Occipital lobe (tissue), 3 donors: ENCODE measurements at places on chromosomes 7 and 10. TPM values are rescaled to one million over a fixed set of nuclear protein-coding genes. Genes with fewer than 3 reads are reported as not detected.

Gene HOXA3
- not detected for total RNA-seq

Gene SCART1
- total RNA-seq, result 0.47 TPM

Gene PAX4
- not detected for total RNA-seq

Gene CYP26C1
- 0.16 TPM for total RNA-seq

Gene UCN3
- total RNA-seq, result not detected

Gene GRID2IP
- 1.2 TPM for total RNA-seq

Gene CRYGN
- not detected for total RNA-seq

Gene SUV39H2
- 30.6 TPM for total RNA-seq

Gene COBL
- 6.4 TPM for total RNA-seq

Gene CYP51A1
- 345 TPM for total RNA-seq

Gene ASB4
- total RNA-seq, result 0.16 TPM

Gene CTAGE8
- total RNA-seq, result not detected

Gene SPDYE2B
- total RNA-seq, result not detected

Gene DYNC1I1
- 182 TPM for total RNA-seq

Gene CCL24
- total RNA-seq, result not detected

Gene FXYD4
- not detected for total RNA-seq

Gene GDF10
- 3.1 TPM for total RNA-seq

Gene GRK5
- total RNA-seq, result 17.3 TPM

Gene RASSF4
- total RNA-seq, result 7.2 TPM

Gene FAM204A
- total RNA-seq, result 53.8 TPM

Gene SPRN
- 6.1 TPM for total RNA-seq

Gene AKR1C8
- 0.78 TPM for total RNA-seq

Gene TES
- 13.4 TPM for total RNA-seq

Gene TDRD1
- under 0.01 TPM for total RNA-seq

Gene TBX20
- total RNA-seq, result not detected

Gene CXCL12
- 19.0 TPM for total RNA-seq

Gene FANK1
- 2.5 TPM for total RNA-seq

Gene CCDC3
- total RNA-seq, result 12.8 TPM

Gene ZPBP
- total RNA-seq, result 0.47 TPM

Gene MYPN
- not detected for total RNA-seq

Gene GARIN1A
- 1.7 TPM for total RNA-seq

Gene BAMBI
- total RNA-seq, result 2.3 TPM

Gene KCP
- total RNA-seq, result 0.16 TPM

Gene CRHR2
- total RNA-seq, result 1.1 TPM

Gene ADARB2
- total RNA-seq, result 4.8 TPM

Gene ANKRD61
- 0.31 TPM for total RNA-seq

Gene EEF1AKMT2
- total RNA-seq, result 53.8 TPM

Gene NEURL1
- 25.1 TPM for total RNA-seq

Gene ARL3
- total RNA-seq, result 31.2 TPM

Gene MMP21
- total RNA-seq, result not detected

Gene CADPS2
- 20.9 TPM for total RNA-seq

Gene KCNMA1
- total RNA-seq, result 43.0 TPM
